ENCODE measurements at places on chromosomes 16 and 17.
A peak's percentile ranks its signal among the peaks of the same experiment; 100 is the strongest.

DNA sequence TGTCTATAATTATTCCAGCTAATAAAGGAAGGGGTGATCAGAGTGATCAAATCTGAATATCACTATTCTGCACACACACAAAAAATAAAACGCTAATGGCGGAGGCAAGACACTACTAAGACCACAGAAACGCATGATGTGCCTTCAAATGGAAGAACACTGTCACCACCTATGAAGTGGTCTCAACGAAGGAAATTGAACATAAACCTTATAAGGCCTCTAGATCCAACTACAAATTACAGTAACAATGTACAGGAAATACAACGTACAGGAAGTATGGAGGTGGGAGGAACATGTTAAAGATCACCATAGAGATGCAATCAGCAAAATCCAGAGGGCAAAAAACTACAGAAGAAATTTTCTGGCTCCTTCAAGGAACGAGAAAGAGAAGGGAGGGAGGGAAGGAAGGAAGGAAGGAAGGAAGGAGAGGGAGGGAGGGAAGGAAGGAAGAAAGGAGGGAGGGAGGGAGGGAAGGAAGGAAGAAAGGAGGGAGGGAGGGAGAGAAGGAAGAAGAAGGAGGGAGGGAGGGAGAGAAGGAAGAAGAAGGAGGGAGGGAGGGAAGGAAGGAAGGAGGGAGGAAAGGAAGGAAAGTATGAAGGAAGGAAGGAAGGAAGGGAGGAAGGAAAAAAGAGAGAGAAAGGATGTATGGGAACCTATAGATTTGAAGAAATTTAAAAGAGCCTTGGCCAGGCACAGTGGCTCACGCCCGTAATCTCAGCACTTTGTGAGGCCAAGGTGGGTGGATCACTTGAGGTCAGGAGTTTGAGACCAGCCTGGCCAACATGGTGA, 3.1 kb upstream of the SGCA start:
- DNase-seq, result no peak

DNA sequence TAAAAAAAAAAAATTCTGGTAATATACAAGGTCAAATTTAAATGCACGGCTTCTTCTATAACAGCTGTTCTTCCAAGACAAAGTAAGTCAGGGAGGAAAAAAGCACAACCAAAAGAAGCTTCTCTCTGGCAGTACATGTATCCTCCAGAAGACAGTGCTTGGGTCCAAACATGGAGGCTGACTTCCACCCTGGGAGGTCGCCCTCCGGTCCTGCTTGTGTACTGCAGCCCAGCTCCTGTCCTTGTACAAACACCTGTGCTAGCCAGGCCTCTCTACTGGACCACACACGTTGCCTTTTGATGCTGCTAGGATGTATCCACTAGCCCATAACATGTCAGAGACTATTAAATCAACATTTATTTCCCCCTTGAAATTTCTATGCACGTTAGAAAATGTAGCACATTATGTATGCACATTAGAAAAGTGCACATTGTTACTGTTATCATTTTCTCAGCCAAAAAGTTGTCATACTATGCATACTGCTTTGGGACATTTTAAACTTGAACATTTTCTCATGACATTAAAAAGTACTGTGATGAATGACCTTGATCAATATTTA, 21.9 kb downstream of the TEKT3 start:
- no peak for DNase-seq

GRCh38 chr17:17738901-17739300, 57.6 kb downstream of the RAI1 start:
- peak; percentile 31 for DNase-seq

DNA sequence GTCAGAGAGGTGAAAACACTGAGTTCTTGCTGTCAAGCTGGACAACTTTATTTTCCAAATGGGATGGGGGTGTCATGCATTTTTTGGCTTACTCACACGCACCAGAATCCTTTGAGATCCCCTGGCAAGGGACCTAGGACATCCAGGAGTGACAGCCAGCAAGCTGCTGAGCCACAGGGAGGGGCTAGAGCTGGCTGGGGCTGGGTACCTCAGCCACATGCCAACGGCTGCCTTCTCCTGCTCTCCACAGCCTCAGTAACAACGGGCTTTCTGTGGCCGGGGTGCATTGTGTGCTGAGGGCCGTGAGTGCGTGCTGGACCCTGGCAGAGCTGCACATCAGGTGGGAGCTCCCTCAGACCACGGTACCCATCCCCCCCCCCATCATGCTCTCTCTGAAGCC, 47.6 kb downstream of the NLRC5 start:
- DNase-seq, result no peak

DNA sequence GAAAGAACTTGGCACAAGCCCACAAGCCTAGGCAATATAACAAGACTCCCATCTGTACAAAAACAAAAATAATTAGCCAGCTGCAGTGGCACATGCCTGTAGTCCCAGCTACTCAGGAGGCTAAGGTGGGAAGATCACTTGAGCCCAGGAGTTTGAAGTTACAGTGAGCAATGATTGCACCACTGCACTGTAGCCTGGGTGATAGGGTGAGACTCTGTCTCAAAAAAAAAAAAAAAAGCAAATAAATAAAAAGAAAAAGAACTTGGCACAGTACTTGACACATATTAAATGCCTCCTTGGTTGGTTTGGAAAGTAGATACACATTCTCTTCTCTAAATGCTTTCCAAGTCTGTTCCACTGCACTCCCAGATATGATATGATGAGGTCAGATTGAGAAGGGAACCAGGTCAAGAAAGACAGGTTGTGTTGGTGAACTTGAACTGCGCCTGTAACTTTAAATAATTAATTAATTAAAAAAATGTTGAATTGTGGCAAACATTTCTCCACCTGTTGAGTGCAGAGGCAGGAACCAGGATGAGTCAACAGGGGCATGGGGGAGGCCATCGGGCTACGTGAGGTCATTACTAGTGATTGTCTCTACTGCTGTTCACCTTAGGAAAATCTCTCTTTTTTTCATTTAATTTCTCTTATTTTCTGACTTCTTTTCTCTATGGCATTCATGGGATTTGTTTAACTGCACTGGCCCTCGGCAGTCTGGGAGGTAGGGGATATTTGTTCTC, 25.9 kb upstream of the EFCAB13 start:
- DNase-seq, result peak; percentile 70

DNA sequence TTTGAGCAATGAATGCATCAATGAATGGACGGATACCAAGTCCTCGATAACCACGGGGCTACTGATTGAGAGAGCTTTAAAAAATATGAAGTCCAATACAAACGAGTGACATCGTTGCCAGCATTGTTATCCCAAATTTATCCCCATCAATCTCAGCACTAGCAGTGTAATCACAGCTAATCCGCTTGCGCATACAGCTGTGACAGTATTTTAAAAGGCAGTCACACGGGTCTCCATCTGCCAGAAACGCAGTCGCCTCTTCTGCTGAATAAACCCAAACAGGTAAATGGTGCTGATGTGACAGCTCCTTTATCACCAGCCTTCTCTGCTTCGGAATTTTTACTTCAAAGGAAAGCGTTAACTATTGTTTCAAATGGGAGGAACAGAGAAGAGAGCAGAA, 311.1 kb downstream of the XYLT1 start:
- DNase-seq, result no peak

DNA sequence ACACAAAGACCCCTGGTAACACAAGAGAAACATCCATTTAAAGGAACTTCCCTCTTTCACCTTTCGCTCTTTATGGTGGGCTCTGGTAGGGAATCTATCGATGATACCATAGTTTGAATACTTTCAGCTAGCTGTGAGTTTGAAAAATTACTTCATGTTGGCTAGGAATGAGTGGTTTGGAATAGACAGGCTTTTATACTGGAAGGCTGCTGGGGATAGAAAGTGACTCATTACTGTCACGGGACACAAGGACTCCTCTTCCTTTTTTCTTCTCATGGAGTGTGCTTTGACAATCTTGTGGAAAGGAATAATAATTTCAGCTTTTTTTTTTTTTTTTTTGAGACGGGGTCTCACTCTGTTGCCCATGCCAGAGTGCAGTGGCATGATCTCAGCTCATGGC, 76.9 kb downstream of the CYB561 start:
- peak; percentile 71 for DNase-seq

- DNase-seq, result no peak
These were observed 18.2 kb upstream of the CSNK1D start for GRCh38 chr17:82291582-82292250.

GRCh38 chr17:76136276-76137000, 4.6 kb downstream of the FOXJ1 start:
- DNase-seq, result no peak

GRCh38 chr17:81738801-81739393, 26.8 kb downstream of the SLC25A10 start:
- DNase-seq, result no peak

GRCh38 chr17:76635659-76636360, 7.7 kb downstream of the ST6GALNAC1 start:
- peak; percentile 66 for DNase-seq

- DNase-seq, result no peak
These were observed 502 bp downstream of the SMPD3 start for GRCh38 chr16:68447653-68448359.

DNA sequence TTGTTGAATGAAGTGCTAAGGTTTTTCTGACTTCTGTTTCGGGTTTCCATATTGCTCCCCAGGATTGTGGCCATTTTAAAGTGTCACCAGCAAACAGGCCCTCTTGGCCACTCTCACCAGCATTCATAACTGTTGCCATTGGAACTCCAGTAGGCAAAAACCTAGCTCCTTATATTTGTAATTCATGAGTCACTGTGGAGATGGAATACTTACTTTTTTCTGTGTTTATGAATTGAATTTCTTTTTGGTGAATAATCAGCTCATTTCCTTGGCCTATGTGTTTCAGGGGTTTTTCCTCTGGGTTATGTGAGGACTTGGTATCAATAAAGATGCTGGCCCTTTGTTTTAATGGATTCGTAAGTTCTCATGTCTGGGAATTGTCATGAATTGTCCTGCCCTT, 255.1 kb downstream of the SNX29 start:
- DNase-seq, result peak; percentile 57

GRCh38 chr17:66843627-66844026, 8.7 kb downstream of the CACNG5 start:
- no peak for DNase-seq

GRCh38 chr17:47077576-47077975, 98.5 kb upstream of the RPRML start:
- DNase-seq, result peak; percentile 19

- DNase-seq, result peak; percentile 26
These were observed 80.5 kb downstream of the MYH13 start for GRCh38 chr17:10292057-10292937.

- DNase-seq, result peak; percentile 56
These were observed 3.9 kb downstream of the ITGA2B start for GRCh38 chr17:44385287-44386181.

DNA sequence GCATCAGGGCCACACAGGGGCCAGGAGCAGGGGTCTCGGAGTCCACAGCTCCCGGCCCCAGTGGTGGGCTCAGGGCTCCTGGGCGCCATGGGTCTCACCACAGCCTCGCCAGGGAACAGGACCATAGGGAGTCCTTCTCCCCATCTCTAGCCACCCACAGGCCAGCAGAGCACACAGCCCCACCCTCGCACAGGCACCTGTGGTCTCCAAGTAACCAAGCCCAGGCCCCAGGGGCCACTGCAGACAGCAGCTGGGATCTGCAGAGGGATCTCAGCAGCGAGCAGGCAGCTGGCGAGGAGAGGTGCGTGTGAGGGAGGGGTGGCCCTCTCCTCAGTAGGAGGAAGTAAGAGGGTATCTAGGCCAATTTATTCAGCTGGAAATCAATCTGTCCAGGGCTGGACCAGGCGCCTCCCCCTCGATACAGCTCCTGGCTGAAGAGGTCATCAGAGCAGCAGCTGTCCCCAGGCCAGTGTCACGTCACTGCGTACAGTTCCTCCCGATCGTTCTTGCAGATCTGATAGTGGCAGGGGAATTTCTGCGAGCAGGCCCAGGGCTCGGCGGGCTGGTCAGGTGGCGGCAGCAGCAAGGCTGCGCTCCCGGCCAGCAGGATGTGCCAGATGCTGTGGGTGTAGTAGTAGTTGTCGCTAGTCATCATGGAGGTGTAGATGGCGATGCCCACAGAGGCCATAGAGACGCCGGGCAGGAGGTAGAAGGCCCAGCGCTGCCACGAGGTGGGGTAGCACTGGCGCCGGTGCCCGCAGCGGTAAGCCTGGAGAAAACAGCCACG, 1.4 kb upstream of the MRPL28 start:
- DNase-seq, result no peak

DNA sequence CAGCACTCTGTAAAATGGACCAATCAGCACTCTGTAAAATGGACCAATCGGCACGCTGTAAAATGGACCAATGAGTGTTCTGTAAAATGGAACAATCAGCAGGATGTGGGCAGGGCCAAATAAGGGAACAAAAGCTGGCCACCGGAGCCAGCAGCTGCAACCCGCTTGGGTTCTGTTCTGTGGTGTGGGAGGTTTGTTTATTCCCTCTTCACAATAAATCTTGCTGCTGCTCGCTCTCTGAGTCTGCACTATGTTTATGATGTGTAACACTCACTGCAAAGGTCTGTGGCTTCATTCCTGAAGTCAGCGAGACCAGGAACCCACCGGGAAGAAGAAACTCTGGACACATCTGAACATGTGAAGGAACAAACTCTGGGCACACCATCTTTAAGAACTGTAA, 20.5 kb downstream of the TMEM100 start:
- DNase-seq, result no peak

GRCh38 chr16:16042076-16042475, 92.7 kb downstream of the ABCC1 start:
- peak; percentile 91 for DNase-seq

DNA sequence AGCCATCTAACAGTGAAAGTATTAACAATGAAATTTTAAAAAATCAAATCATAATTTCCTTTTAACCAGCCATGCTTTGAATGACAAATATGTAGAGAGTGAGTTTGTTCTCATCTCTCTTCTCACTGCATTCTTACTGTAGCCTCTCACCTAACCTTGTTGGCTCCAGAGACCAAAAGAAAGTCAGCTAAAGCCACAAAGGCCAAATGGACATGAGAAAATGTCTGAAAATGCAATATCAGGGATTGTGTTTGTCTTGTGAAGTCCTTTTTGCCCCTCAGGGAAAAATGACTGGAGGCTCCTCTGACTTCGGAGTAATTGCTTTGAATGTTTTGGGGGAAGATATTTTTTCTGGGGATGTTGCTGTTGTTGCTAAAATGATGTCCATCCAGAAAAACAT, 166.3 kb downstream of the SLC39A11 start:
- peak; percentile 9 for DNase-seq

- DNase-seq, result no peak
These were observed 228.8 kb downstream of the C16orf78 start for GRCh38 chr16:49602201-49602975.

GRCh38 chr17:55366020-55366481, 55.6 kb downstream of the MMD start:
- no peak for DNase-seq

DNA sequence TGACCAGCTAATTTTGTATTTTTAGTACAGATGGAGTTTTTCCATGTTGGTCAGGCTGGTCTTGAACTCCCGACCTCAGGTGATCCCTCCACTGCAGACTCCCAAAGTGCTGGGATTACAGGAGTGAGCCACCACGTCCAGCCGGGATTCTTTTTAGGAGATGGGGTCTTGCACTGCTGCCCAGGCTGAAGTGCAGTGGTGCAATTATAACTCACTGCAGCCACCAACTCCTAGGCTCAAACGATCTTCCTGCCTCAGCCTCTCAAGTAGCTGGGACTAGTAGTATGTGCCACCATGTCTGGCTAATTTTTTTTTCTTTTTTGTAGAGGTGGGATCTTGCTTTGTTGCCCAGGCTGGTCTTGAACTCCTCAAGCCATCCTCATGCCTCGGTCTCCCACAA, 56.4 kb upstream of the MGAT5B start:
- no peak for DNase-seq

All from LHCN-M2 (cell line).